ENCODE measurements at places on chromosomes 5 and 9. TPM values are rescaled to one million over a fixed set of nuclear protein-coding genes. Genes with fewer than 3 reads are reported as not detected.

The JAKMIP2 gene
- total RNA-seq, result 0.54 TPM

The IFNA2 gene
- total RNA-seq, result not detected

The GPX3 gene
- total RNA-seq, result 97.7 TPM

The FBP1 gene
- 1.2 TPM for total RNA-seq

The WWC1 gene
- 1.1 TPM for total RNA-seq

The IL33 gene
- 0.13 TPM for total RNA-seq

The RANBP17 gene
- 28.6 TPM for total RNA-seq

The WDR55 gene
- 21.5 TPM for total RNA-seq

The ACSL6 gene
- not detected for total RNA-seq

The INSL6 gene
- total RNA-seq, result not detected

The ABO gene
- total RNA-seq, result not detected

The DMRT2 gene
- total RNA-seq, result not detected

The CNTLN gene
- 24.6 TPM for total RNA-seq

The OR13J1 gene
- not detected for total RNA-seq

The LRRC19 gene
- total RNA-seq, result under 0.01 TPM

The APBB3 gene
- total RNA-seq, result 17.4 TPM

The FOXI1 gene
- total RNA-seq, result not detected

The FOXB2 gene
- not detected for total RNA-seq

The RORB gene
- total RNA-seq, result under 0.01 TPM

The PCDHA12 gene
- total RNA-seq, result not detected

The TEX48 gene
- not detected for total RNA-seq

The TMOD1 gene
- total RNA-seq, result 0.65 TPM

The STPG3 gene
- not detected for total RNA-seq

The ECSCR gene
- total RNA-seq, result 1.5 TPM

The ST8SIA4 gene
- total RNA-seq, result 0.13 TPM

The PHF24 gene
- total RNA-seq, result 0.11 TPM
